Stimulated activated CD8-positive, alpha-beta memory T cell treated with anti-CD3 and anti-CD28 coated beads, Interleukin-7, amount 100 ng/mL, for 4 hours (primary cell): ENCODE measurements at places on chromosomes 1 and 21.

DNA sequence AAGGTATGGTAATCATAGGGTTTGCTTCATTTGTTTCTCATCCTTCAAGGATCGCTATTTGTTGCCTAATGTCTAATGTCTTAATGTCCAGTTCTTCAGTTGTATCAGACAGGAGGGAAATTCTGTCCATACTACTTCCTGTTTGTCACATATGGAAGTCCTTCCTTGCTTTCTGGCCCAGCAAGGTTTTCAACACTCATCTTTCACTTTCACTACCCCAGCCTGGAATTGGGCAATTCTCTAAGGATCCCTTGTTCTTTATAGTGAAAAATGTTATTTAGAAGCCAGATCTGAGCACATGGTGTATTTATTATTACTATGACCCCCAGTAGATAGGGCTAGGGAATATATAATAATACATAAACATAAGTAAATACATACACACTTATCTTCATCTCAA is 50.6 kb upstream of the SLC35A3 start:
- no peak for DNase-seq

DNA sequence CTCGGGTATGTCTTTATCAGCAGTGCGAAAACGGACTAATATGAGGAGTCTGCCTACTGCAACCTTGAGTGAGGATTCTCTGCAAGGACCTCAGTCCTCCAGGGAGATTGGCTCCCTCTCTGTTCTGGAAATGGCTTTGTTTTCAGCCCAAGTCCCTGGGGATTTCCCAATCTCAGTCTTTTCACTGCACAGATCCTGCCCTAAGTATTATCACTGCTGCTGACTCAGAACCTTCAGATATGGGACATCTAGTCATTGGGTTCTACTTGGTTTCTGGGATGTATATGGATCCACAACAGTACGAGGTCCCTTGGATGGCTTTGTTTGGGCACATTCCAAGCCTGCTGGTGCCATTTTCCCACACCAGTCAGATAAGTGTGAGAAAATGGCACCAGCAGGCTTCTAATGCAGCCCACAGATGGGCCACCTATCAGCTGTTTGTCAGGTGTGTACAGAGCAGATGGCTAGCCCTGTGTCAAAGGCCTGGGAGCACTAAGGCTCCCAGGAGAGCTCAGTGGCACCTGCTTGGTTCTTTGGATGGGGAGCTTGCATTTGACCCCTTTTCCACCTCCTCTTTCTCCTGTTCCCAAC is 27.4 kb downstream of the ELF3 start:
- DNase-seq, result no peak

GRCh38 chr1:109476825-109477224 is 6.9 kb upstream of the ATXN7L2 start:
- DNase-seq, result no peak

GRCh38 chr1:25628741-25629421 is 12.3 kb downstream of the MAN1C1 start:
- no peak for DNase-seq

GRCh38 chr1:74853756-74854155 is 120.8 kb downstream of the TYW3 start:
- DNase-seq, result no peak

GRCh38 chr1:24761582-24761981 is 16.3 kb downstream of the CLIC4 start:
- no peak for DNase-seq

DNA sequence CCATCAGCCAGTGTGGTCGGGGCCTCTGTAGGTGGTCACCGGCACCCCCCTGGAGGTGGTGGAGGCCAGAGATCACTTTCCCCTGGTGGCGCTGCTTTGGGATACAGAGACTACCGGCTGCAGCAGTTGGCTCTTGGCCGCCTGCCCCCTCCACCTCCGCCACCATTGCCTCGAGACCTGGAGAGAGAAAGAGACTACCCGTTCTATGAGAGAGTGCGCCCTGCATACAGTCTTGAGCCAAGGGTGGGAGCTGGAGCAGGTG is 961 bp downstream of the RBM15 start:
- DNase-seq, result no peak

DNA sequence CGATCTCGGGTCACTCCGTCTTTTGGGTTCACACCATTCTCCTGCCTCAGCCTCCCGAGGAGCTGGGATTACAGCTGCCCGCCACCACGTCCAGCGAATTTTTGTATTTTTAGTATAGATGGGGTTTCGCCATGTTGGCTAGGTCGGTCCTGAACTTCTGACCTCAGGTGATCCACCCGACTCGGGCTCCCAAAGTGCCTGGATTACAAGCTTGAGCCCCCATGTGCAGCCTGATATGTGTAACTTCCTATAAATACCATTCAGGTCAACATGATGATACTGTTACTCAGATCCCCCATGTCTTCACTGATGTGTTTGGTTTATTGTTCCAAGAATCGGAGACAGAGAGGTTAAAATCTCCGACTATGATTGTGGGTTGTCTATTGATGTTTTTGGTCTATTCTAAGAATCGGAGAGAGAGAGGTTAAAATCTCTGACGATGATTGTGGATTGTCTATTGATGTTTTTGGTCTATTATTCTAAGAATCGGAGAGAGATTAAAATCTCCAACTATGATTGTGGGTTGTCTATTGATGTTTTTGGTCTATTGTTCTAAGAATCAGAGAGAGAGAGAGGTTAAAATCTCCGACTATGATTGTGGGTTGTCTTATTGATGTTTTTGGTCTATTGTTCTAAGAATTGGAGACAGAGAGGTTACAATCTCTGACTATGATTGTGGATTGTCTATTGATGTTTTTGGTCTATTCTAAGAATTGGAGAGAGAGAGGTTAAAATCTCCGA is 17.0 kb downstream of the C1orf159 start:
- DNase-seq, result no peak

DNA sequence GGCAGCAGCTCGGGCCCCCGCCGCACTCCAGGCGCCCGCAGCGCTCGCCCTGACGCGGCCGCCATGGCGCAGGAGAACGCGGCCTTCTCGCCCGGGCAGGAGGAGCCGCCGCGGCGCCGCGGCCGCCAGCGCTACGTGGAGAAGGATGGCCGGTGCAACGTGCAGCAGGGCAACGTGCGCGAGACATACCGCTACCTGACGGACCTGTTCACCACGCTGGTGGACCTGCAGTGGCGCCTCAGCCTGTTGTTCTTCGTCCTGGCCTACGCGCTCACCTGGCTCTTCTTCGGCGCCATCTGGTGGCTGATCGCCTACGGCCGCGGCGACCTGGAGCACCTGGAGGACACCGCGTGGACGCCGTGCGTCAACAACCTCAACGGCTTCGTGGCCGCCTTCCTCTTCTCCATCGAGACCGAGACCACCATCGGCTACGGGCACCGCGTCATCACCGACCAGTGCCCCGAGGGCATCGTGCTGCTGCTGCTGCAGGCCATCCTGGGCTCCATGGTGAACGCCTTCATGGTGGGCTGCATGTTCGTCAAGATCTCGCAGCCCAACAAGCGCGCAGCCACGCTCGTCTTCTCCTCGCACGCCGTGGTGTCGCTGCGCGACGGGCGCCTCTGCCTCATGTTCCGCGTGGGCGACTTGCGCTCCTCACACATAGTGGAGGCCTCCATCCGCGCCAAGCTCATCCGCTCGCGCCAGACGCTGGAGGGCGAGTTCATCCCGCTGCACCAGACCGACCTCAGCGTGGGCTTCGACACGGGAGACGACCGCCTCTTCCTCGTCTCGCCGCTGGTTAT is 2.8 kb downstream of the KCNJ9 start:
- peak; percentile 62 for DNase-seq

- no peak for DNase-seq
These were observed 32.0 kb downstream of the DNAJC6 start for GRCh38 chr1:65341381-65341780.

GRCh38 chr1:63537940-63538339 is 14.6 kb downstream of the EFCAB7 start:
- DNase-seq, result no peak

DNA sequence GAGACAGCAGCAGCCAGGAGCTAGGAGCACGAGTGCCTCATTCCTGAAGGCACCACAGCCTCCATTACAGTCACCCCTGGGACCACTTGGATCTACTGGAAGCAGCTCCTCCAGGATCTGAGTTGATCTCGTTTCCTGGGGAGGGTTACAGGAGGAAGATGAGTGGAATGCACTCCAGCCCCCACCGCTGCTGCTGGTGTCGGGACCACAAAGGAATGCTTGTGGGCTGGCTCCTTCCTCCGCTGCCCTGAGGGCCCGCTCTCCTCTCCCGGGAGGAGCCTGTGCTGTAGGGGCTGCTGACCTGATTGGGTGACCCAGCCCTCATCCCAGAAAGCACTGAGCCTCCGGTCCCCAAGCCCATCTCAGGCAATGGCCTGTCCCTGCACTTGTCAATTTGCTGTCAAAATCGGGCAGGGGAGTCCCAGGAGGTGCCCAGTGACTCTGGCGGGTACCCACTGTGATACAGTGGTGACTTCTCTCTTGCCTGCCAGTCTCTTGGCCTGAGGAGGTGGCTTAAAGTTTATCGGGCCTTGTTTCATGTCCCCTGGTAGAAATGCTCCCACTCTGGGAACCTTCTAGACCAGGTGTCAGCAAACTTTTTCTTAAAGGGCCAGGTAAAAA is 23.1 kb downstream of the IL10RB start:
- DNase-seq, result no peak

- no peak for DNase-seq
These were observed 5.9 kb upstream of the ZNF124 start for GRCh38 chr1:247177755-247178154.

GRCh38 chr1:2382621-2383361 is 8.6 kb downstream of the MORN1 start:
- no peak for DNase-seq

- DNase-seq, result no peak
These were observed 48.8 kb downstream of the DR1 start for GRCh38 chr1:93394514-93394913.

DNA sequence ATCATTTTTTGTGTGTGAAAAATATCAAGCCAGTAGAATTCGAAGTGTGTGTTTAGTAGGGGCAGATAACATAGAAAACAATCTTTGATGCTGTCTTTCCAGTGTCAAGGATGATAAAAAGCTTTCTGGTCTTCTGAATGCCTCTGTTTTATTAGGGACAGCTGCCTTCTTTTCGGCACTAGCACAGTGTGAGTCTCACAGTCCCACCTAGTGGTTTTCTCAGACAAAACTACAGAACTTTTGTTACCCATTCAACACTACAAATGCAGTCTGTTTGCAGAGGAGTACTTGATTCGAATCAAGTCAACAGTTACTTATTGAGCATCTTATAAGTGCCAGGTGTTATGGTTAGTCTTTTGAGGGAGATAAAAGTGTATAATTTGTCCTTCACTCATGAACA is 30.6 kb upstream of the MCOLN3 start:
- DNase-seq, result no peak

- DNase-seq, result no peak
These were observed at the start of gene GRIK3 for GRCh38 chr1:37034121-37035013. TSS of gene GRIK3 (minus strand) at chr1:37034515. CDS start at chr1:37034108, 407 bp downstream.

GRCh38 chr21:19268686-19269085 is 865.1 kb upstream of the TMPRSS15 start:
- DNase-seq, result no peak

- no peak for DNase-seq
These were observed 56.2 kb upstream of the LBR start for GRCh38 chr1:225483818-225484656.

GRCh38 chr1:109873278-109874175 is 37.1 kb upstream of the CSF1 start:
- DNase-seq, result no peak

DNA sequence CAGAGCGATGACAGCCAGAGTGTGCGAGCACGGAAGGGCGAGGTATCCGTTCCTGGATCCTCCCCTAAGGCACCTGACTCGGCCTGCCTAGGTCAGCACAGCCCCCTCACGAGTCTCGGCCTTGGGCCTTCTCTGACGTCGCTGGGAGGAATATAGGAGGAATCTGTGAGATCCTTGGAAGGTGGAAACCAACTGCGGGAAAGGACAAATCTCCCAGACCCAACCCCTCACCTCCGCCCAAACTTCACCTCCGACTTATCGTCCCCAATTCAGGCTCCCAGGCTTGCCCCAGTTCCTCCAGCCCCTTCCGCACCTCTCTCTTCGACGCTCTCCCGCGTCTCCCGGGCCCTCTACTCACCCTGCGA is 494 bp downstream of the APH1A start:
- peak; percentile 3 for DNase-seq

GRCh38 chr1:203678943-203679661 is 52.5 kb downstream of the ATP2B4 start:
- DNase-seq, result no peak

GRCh38 chr1:212858461-212859265 is 588 bp downstream of the FLVCR1 start:
- DNase-seq, result no peak

GRCh38 chr1:68142461-68142860 is 89.9 kb downstream of the WLS start:
- no peak for DNase-seq

GRCh38 chr1:212867192-212867591 is 9.1 kb downstream of the FLVCR1 start:
- no peak for DNase-seq

DNA sequence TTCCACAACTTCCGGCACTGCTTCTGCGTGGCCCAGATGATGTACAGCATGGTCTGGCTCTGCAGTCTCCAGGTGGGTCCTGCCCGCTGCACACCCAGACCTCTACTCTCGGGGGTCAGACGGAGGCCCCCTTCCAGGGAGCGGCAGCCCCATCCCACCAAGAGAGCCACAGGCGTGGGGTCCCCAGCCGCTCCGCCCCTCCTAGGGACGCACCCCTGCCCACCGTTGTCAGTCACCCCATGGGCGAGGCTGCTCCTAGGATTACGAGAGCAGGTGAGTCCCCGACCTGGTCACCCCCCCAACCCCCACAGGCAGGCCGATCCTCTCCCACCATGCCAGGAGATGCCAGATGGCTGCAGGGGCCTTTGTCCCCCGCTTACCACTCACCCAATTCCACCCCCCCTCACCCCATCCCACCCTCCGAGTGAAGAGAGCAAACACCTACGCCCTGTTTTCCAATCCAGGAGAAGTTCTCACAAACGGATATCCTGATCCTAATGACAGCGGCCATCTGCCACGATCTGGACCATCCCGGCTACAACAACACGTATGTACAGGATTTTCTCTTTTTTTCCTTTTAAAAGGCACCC is 107.0 kb downstream of the PDE9A start:
- no peak for DNase-seq

DNA sequence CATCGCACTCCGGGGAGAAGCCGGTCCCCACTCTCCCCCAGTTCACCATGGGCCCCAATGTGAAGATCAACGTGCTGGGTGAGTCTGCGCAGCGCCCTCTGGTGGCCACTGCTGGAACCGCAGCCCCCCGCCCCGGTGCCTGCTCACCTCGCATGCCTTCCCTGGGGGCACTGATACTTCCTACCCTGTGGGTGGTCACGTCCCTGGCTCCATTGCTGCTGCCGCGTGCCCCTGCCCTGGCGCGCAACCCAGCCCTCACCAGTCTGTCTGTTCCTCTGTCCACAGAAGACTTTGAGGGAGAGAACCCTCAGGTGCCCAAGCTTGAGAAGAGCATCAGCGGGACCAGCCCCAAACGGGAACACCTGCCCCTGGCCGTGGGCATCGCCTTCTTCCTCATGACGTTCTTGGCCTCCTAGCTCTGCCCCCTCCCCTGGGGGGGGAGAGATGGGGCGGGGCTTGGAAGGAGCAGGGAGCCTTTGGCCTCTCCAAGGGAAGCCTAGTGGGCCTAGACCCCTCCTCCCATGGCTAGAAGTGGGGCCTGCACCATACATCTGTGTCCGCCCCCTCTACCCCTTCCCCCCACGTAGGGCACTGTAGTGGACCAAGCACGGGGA is 7.6 kb downstream of the EFNA3 start:
- DNase-seq, result peak; percentile 49
